Nephron progenitor cell (in vitro differentiated cells): ENCODE measurements at places on chromosomes 12 and 14.

DNA sequence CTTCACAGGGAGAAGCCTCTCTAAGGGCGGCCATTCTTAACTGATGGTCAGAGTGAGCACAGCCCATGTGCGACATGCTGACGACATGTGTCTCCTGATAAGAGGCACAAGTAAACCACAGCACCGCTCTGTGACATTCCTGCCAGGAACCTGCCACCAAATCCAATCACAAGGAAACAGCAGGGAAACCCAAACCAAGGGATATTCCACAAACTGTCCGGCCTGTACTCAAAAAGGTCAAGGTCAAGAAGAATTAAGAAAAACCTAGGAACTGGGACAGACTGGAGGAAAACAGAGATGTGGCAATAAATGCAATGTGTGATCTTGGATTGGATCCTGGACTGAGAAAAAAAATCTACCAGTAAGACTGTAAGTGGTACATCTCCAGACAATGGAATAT lies 91.9 kb downstream of the SYNE3 start:
- no peaks in the 10 kb centered on the region for H3K36me3 ChIP-seq
- no peak for DNase-seq
- no peak overlapping the region for H3K4me3 ChIP-seq
- peaks cover 8% of the 10 kb centered on the region for H3K4me1 ChIP-seq
- peaks cover 12% of the 10 kb centered on the region for H3K27me3 ChIP-seq

DNA sequence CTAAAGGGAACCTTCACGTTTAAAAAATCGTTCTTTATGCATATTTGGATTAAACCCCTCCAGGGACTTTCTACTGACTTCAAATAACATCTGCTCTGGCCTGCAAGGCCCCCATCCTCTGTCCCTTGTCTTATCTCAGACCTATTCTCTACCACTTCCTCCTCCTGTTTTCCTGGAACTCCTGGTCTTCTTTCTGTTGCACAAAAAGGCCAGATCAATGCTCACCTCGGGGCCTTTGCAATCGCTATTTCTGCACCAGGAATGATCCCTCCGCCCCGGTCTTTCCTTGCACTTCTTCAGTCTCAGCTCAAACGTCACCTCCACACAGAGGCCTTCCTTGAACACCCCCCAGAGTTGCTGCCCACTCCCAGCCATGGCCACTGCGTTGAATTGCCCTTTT lies 57.6 kb upstream of the BEGAIN start:
- DNase-seq = no peak
- H3K27ac ChIP-seq = no peak overlapping the region
- H3K36me3 ChIP-seq = peaks cover 11% of the 10 kb centered on the region
- peaks cover 15% of the 10 kb centered on the region for H3K4me1 ChIP-seq
- no peak overlapping the region for H3K4me3 ChIP-seq

DNA sequence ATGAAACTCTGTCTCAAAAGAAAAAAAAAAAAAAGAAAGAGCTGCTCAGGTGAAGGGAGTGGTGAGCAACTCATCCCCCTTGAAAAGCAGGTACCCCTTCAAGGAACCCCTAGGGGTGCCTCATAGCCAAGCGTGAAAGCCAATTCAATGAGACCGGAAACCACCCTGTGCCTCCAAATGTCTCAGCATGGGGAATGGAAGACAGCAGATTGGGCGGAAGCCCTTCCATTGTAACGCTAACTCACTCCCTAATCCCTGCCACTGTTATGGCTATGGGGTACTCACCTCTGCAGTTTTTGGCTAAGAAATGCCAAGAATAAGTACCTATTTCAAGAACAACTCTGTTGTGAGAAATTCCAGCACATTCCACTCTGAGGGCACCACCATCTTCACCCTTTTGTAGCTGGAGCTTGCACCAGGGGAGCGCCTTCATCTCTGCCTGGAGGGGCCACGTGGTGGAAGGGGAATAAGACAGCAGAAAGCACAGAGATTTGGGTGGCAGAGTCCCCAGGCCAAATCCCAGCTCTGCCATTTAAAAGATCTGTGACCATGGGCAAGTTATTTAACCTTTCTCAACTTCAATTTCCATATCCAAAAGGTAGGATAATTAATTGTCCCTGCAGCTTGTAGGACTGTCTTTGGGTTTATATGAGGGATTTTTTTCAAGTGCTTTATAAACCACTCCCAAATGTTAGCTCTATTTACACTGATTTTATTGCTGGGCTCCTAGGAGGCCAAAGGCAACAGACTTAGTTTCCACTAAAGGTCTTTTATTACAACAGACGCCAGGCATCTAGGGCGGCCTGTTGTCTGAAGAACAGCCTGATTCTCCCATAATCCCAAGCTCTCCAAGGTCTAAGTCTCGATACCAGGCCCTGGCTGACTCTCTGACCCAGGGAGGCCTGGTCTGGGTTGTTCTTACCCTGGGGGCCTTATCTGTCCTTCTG lies 63.9 kb downstream of the ITPK1 start:
- no peak overlapping the region for H3K27ac ChIP-seq
- no peaks in the 10 kb centered on the region for H3K36me3 ChIP-seq
- DNase-seq = no peak
- no peak overlapping the region for H3K4me3 ChIP-seq

DNA sequence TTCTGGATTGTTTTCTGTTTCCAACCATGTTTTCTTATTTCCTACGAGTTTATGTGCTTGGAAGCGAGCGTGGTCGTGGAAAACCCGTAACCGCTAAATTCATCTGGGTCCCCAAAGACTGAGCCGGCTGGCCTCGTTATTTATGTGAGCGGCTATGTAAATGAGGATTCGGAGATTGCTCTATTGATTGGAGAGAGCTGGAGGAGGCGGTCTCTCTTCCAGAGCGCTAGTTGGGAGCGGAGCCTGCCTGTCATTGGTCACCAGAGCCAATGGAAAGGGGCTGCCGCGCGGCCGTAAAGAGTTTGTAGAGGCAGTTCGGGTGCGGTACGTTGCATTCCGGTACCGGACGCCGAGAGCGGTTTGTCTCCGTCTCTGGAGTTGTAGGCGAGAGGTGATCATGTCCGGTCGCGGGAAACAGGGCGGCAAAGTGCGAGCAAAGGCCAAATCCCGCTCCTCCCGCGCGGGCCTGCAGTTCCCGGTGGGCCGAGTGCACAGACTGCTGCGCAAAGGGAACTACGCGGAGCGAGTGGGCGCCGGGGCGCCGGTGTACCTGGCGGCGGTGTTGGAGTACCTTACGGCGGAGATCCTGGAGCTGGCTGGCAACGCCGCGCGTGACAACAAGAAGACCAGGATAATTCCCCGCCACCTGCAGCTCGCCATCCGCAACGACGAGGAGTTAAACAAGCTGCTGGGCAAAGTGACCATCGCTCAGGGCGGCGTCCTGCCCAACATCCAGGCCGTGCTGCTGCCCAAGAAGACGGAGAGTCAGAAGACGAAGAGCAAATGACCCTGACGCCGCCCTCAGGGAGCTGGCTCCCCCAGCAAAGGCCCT lies 29.0 kb downstream of the WBP11 start:
- peaks cover 6% of the 10 kb centered on the region for H3K27me3 ChIP-seq
- H3K36me3 ChIP-seq = no peaks in the 10 kb centered on the region
- peak overlapping the region; percentile 99 for H3K4me3 ChIP-seq
- peaks cover 63% of the 10 kb centered on the region for H3K4me1 ChIP-seq
- H3K27ac ChIP-seq = peak overlapping the region; percentile 99

DNA sequence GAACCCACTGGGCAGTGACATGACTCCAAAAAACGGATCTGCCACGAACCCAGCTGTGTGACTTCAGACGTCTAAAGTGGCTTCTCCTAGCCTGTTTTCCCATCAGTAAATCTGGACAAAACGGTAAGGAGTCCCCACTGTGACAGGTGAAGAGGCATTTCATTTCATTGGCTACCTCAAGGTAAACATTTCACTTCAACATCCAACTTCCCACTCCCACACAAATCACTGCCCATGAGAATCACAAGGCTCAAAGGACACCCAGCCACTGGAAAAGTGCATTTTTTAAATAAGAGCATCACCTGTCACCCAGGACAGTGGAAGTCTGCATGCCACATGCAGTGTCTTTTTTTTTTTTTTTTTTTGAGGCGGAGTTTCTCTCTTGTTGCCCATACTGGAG lies 27.9 kb downstream of the HSP90AA1 start:
- no peak overlapping the region for H3K4me3 ChIP-seq
- H3K27ac ChIP-seq = no peak overlapping the region
- H3K36me3 ChIP-seq = peaks cover 20% of the 10 kb centered on the region
- H3K27me3 ChIP-seq = peaks cover 10% of the 10 kb centered on the region
- peaks cover 58% of the 10 kb centered on the region for H3K4me1 ChIP-seq

GRCh38 chr12:31210541-31210940 lies 115.4 kb downstream of the SINHCAF start:
- DNase-seq = no peak
- H3K4me1 ChIP-seq = peaks cover 18% of the 10 kb centered on the region
- H3K27ac ChIP-seq = peak overlapping the region; percentile 1
- no peak overlapping the region for H3K4me3 ChIP-seq
- H3K36me3 ChIP-seq = no peaks in the 10 kb centered on the region

GRCh38 chr14:21109377-21110138 lies 8.7 kb downstream of the TMEM253 start:
- peaks cover 70% of the 10 kb centered on the region for H3K4me1 ChIP-seq
- peak overlapping the region; percentile 29 for H3K4me3 ChIP-seq
- H3K36me3 ChIP-seq = no peaks in the 10 kb centered on the region
- H3K27me3 ChIP-seq = peaks cover 3% of the 10 kb centered on the region

DNA sequence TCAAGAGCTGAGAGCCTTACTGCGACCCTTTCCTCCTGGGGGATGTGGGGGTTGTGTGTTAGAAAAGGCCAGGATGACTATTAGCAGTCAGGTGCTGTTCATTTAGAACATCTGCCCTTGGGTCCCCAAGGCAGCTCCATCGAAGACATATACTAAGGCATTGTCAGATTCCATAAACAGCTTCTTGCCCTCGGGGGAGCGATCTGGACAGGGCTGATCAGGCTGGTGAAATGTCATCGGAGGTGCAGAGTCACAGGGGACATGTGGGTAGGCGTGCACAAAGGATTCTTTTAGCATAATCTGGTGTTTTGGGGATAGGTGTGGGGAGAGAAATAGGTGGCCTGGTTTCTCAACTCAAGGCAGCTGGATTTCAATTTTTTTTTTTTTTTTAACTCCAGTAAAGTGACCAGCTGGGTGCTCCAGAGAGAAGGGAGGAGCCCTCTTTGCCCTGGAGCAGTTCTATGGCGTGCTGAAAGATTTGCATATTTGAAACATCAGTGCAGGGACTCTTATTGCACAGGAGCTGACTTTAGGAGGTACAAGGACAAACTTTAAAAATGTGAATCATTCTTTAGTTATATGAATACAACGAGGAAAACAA lies 160.1 kb downstream of the SUDS3 start:
- H3K4me1 ChIP-seq = no peaks in the 10 kb centered on the region
- H3K27me3 ChIP-seq = peaks cover 8% of the 10 kb centered on the region
- H3K36me3 ChIP-seq = no peaks in the 10 kb centered on the region

DNA sequence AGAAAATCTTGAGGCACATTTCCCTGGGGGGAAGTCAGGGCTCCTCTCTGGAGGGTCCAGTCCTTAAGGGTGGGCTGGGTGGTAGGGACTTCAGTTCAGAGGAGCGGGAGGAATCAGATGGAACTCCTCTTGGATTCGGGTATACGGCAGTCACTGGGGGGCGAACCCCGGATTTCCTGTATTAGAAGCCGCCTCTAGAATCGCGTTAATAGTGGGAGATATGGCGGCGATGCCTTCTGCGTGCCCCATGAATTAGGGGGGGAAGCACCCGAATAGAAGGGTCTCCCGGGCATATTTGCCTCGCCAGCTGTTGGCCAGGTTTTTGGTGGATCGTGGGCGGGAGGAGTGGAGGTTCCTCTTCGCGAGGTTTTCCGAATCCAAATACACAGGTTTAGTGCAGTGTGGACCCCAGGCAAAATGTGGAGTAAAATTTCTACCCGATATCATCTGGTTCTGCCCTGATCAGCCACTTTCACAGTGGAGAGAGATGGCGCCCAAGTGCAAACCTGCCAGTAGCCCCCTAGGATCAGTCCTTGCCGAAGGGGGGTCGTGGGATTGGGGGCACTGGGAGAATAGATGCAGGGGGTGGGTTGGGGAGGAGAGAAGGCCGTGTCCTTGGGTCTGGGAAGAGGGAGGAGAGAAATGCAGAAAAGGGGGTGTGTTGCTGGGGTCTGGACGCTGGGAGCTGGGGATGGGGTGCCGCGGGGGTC lies 628 bp downstream of the MEG3 start:
- H3K4me1 ChIP-seq = peaks cover 60% of the 10 kb centered on the region
- no peak for DNase-seq
- peaks cover 14% of the 10 kb centered on the region for H3K36me3 ChIP-seq
- no peak overlapping the region for H3K27ac ChIP-seq
- peaks cover 18% of the 10 kb centered on the region for H3K27me3 ChIP-seq

DNA sequence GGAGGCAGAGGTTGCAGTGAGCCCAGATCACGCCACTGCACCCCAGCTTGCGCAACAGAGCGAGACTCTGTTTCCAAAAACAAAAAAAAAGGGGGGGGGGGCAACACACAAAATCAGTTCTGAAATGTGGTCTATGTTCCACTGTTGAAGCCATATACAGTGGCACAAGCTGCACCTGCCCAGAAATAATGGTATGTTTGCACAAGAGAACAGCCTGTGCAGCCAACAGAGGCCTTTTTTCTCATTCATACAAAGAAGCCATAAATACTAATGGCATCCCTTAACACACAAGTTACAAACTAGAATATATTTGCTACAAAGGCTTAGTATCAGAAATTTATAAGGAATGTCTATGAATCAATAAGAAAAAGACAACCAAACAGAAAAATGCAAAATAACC lies 37.1 kb downstream of the ITPR2 start:
- H3K4me3 ChIP-seq = no peak overlapping the region
- H3K36me3 ChIP-seq = no peaks in the 10 kb centered on the region
- H3K4me1 ChIP-seq = peaks cover 25% of the 10 kb centered on the region
- DNase-seq = no peak

- H3K4me1 ChIP-seq = peaks cover 2% of the 10 kb centered on the region
- no peak for DNase-seq
- H3K27me3 ChIP-seq = no peaks in the 10 kb centered on the region
- no peak overlapping the region for H3K27ac ChIP-seq
Measured at GRCh38 chr14:52020161-52020714, 30.9 kb downstream of the RTRAF start.

- peak within 1 kb of the TSS; percentile 100 for H3K27ac ChIP-seq
- peaks cover 47% of the 10 kb centered on the region for H3K4me1 ChIP-seq
- no peaks in the 10 kb centered on the region for H3K27me3 ChIP-seq
- peak; percentile 84 for DNase-seq
- peak within 1 kb of the TSS; percentile 94 for H3K4me3 ChIP-seq
Measured at GRCh38 chr12:58920102-58920960, at the start of gene LRIG3. Gene LRIG3 (minus strand): TSS chr12:58920504. CDS start chr12:58920235, 269 bp downstream.

DNA sequence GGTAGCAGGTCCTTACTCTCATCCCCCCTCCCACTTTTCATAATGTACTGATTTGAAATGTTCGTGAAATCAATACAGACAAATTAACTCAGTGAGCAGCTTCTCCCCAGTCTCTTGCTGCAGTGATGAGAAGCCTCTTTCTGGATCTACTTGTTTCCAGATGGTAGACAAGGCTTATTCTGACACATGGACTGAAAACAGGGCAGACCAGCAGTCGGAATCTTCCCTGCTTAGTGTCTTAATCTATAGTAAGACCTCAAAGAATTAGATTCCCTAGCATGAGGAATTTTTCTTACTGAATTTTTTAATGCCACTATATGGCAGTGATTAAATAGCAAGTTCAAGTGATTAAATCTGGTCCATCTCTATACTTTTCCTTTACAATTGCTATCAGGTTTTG lies 120.1 kb downstream of the RGS6 start:
- no peak overlapping the region for H3K4me3 ChIP-seq
- no peak overlapping the region for H3K27ac ChIP-seq
- H3K4me1 ChIP-seq = no peaks in the 10 kb centered on the region
- H3K27me3 ChIP-seq = peaks cover 4% of the 10 kb centered on the region
- H3K36me3 ChIP-seq = no peaks in the 10 kb centered on the region

GRCh38 chr12:11556682-11557081 lies 92.8 kb upstream of the ETV6 start:
- no peak for DNase-seq
- H3K27me3 ChIP-seq = peaks cover 16% of the 10 kb centered on the region
- H3K4me1 ChIP-seq = peaks cover 4% of the 10 kb centered on the region
- H3K4me3 ChIP-seq = no peak overlapping the region
- H3K36me3 ChIP-seq = no peaks in the 10 kb centered on the region
